ENCODE measurements at places on chromosomes 12 and 14.

- no peak for DNase-seq
Observed at GRCh38 chr12:124651516-124652273, 84.3 kb upstream of the NCOR2 start.

DNA sequence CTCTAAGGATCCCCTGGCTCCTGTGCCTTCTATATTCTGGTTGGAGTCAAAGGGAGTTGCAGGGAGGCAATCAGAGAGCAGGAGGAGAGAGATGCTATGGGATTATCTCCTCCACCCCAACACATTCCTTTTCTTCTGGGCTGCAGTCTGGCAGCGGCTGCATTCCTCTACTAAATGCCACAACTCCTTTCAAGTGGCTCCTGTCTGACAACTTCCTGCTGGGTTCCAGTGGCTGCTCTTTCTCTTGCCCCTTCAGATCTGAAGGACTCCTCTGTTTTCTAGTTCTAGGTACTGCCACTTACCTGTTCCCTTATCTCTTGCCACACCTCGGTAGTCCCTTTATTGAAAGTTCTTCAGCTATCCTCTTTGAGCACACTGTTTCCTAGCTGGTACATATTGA lies 425.0 kb downstream of the SNAPC1 start:
- no peak for DNase-seq

- no peak for DNase-seq
Observed at GRCh38 chr14:34964977-34965764, 17.6 kb upstream of the SRP54 start.

GRCh38 chr12:88753066-88753465 lies 172.8 kb upstream of the KITLG start:
- no peak for DNase-seq

DNA sequence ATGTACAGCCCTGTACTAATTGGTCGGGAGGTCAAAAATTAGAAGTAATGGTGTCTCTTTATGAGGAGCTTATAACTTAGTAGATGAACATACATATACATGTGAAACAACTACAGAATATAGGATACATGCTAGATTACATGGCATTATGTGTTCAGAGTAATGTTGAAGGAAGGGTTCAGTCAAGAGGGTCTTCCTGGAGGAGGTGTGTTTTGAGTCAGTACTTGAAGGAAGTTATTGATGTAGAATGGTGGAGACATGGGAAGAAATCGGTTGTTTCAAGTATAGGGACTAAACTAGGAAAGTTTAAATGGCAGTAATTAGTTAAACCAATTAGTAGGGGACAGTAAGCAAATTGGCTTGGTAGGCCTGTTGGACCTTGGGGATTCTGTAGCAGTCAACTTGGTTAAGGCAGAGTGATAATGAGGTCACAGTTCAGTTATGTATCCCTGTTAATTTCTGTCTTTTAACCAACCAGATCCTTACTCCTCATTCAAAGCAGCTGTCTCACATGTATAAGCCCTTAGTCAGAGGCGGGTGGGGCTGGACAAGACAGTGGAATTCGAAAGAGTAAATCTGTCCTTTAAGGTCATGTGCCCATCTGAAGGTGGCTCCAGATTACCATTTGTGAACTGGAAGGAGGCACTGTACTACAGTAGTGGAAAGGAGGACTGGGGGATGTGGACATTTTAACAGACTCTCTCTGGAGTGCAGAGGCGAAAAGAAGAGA lies 3.5 kb upstream of the ANKRD52 start:
- DNase-seq: no peak

- no peak for DNase-seq
Observed at GRCh38 chr14:67438969-67439368, 27.0 kb upstream of the PLEK2 start.

Measured in stimulated activated CD4-positive, alpha-beta T cell treated with anti-CD3 and anti-CD28 coated beads, Interleukin-4, amount 100 ng/mL, for 24 hours (primary cell).